PC-3 (cell line): ENCODE measurements at places on chromosomes 1 and 21. TPM values are rescaled to one million over a fixed set of nuclear protein-coding genes. Genes with fewer than 3 reads are reported as not detected.

DNA sequence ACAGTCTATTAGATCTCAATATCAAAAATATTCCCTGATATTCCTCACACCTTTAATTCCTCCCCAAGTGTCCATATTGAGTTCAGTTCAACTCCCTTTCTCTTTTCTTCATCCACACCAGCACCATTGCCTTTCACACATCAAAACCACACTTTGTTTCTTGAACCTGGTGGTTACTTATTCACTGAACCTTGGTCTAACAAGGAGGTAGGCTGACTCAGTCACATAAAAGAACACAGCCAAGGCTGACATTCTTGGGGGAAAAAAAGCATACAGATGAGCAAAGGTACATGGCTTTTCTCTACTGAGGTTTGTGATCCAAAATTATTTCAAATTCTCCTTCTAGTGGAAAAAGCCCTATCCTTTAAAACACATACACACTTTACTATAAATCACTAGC lies 131.7 kb upstream of the USH2A start:
- peak; percentile 52 for DNase-seq

GRCh38 chr1:187092104-187092503 lies 263.4 kb downstream of the PLA2G4A start:
- DNase-seq, result no peak

DNA sequence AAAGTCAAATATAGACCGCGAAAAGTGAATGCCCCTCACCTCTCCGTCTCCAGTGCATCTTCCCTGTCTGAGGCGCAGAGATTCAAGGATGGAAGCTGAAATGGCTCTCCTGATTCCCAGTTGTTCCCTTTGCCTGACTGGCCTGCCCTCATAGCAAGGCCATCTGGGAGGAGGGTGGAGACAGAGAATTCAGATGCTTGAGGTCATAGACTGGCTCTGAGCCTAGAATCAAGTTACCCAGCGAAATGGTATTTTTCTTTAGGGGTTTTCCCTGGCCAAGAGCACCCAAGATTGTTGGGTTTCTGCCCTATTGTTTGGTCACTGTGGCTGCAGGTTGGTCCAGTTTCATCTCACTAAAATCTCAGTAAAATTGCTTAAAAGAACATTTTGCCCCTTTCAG lies 7.2 kb downstream of the METTL13 start:
- DNase-seq, result peak; percentile 70

DNA sequence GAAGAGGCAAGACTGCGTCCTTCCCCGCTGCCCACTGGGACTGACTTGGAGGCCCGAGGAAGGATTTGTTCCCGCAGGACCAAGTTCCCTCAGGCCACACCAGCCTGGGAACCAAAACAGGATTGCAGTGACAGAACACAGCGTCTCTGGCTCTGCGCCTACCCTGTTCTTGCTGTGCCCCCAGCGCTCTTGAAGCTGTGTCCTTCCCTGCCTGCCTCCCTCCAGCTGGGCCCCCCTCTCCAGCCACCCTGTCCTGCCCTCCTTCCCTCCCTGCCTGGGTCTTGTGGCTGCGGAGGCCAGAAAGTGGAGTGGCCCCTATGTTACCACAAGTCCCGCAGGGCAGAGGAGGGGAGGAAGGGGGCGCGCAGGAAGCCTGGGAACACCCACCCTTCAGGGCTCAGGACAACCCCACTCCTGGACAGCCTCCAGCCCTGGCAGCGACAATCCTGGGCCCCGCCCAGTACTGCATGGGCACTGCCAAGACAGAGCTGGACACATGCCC lies 164.9 kb downstream of the DYRK1A start:
- peak; percentile 33 for DNase-seq

GRCh38 chr1:20604678-20605077 lies 15.8 kb downstream of the CDA start:
- DNase-seq, result peak; percentile 55

Gene TEDDM1
- total RNA-seq, result not detected in 2 replicates
